Activated T-helper 1 cell treated with anti-CD3 and anti-CD28 coated beads, Interleukin-2, amount 50 U/mL, for 16 hours (primary cell): ENCODE measurements at places on chromosomes 4 and X.

- DNase-seq = no peak
Observed at GRCh38 chrX:30248854-30249253, 1.9 kb downstream of the MAGEB1 start.

- DNase-seq = no peak
Observed at GRCh38 chr4:962231-963208, 10.8 kb downstream of the DGKQ start.

DNA sequence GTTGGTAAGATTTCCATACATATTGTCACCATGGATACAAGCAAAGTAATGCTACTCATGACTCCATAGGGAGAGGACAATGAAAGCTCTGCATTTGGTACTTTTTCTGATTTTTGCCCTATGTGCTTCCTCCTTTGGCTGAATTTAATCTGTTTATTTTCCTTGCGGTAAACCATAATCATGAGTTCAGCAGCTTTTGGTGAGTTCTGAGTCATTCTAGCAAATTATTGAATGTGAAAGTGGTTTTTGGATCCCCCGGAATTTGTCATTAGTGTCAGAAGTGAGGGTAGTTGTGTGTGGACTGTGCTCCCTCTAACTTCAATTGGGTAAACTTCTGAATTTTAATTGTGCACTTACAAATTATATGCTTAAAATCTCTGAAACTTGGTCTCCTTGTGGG, 170.3 kb downstream of the MOSPD2 start:
- DNase-seq = no peak

- no peak for DNase-seq
Observed at GRCh38 chr4:62683799-62684566, 1483.9 kb downstream of the ADGRL3 start.

DNA sequence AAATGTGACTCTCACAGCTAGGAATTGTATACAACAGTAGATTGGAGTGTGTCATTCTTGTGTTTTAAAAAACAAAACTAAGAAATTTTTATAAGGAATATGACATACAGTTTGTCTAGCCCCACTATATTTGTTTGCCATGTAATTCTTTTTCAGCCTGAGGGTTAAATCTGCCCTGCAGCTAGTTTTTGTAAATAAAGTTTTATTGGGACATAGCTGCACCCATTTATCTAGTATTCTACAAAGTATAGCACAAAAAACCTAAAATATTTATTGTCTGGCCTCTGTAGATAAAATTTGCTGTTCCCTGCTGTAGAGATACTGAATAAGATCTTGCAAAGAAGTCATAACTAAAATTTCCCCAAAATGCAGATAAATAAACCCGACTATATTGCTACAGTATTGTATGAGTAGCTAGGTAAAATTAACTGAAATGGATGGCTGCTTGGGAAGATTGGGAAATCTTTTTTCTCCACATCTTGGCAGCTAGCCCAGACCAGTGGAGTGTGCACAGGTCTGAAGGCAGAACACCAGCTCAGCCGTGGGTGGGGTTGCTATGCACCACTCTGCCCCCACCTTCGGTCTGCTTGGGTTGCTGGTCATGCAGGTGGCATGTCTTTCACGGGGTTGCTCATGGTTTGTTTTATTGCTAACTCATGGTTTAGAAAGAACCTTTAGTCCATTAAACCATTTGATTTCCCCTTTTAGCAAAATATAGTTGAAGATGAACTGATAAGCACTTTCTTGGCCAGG, 127.9 kb downstream of the KLHL8 start:
- DNase-seq = no peak

- no peak for DNase-seq
Observed at GRCh38 chr4:102623622-102624021, 122.5 kb downstream of the NFKB1 start.

DNA sequence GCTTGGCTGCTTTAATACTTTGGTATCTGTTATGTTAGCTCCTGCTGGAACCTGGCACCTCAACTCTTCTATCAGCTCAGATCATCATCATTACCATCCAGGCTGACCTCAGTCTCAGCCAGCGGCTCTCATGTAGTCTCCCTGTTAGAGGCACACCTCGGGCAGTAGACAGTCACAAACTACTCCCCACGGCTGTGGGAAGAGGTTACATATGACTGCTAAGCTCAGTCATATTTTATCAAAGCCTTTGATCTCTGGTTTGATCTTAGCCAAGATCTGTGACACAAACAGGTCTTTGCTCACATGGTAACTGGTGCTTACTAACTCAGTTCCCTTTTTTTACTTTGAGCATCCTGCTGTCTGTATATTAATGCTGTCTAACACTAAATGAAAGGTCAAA, 384.9 kb downstream of the CENPC start:
- DNase-seq = no peak

- no peak for DNase-seq
Observed at GRCh38 chr4:54726907-54727306, 69.2 kb downstream of the KIT start.

DNA sequence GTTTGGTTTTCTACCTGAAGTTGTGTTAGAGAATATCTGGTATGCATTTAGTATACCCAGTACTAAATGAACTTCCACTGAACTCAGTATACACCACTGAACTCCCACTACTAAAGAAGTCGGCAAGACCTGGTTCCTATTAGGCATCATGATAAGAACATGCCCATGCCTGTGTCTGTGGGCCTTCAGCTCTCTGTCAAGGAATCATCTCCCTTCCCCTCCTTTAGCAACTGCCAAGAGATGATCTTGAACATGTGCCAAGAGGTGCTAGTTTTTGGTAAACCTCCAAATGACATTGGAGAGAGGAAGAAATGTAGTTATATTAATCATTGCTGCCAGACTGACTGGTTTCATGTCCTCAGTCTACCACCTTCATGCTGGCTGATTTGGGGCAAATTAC, 113.2 kb downstream of the ATP10D start:
- DNase-seq = no peak

GRCh38 chrX:91435395-91435794, 756 bp downstream of the PABPC5 start:
- no peak for DNase-seq

GRCh38 chrX:56762220-56762619, 33.2 kb downstream of the NBDY start:
- DNase-seq = no peak

GRCh38 chrX:118459494-118459893, 36.1 kb upstream of the DOCK11 start:
- no peak for DNase-seq

DNA sequence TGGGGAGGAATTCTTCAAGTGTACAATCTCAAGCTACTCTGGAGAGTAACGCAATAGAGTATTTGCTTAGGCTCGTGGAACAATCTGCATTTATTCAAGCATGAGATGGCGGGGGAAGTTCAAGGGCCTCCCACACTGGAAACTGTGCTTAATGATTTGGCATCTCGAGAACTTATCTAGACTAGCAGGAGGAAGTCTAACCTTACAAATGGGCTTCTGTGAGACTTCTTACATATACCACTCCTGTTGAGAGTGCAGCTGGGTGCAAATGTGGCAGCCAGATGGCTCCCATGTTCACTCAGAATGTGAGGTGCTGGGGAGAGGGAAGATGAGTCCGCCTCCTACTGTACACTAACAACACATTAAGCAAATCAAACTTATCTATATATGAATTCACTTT, 29.3 kb upstream of the PTPN13 start:
- DNase-seq = no peak

GRCh38 chr4:37389967-37390580, 145.5 kb downstream of the NWD2 start:
- DNase-seq = no peak

GRCh38 chr4:188930822-188931221, 791.6 kb downstream of the TRIML1 start:
- DNase-seq = no peak

DNA sequence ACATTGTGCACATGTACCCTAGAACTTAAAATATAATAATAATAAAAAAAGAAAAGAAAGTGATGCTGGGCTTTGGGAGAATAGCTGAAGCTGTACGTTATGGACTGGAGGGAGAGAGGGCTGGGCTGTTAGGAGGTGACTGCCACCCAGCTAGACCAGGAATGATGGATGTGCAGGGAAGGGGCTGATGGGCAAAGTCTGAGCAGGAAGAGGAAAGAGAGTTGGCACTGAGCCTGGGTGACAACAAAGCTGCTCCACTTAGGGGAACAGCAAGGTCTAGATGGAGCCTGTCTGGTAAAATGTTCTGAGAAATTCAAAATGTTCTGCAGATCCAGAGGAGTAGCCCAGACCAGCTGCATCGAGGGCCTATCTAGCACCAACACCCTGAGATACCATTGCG, 32.3 kb downstream of the MED28 start:
- DNase-seq = no peak

- DNase-seq = no peak
Observed at GRCh38 chr4:165810726-165811125, 62.3 kb upstream of the TLL1 start.

- DNase-seq = no peak
Observed at GRCh38 chrX:136711147-136711546, 63.2 kb downstream of the CD40LG start.

GRCh38 chrX:72120837-72121236, 10.9 kb downstream of the RTL5 start:
- no peak for DNase-seq

- no peak for DNase-seq
Observed at GRCh38 chr4:148495463-148495862, 53.2 kb upstream of the NR3C2 start.

DNA sequence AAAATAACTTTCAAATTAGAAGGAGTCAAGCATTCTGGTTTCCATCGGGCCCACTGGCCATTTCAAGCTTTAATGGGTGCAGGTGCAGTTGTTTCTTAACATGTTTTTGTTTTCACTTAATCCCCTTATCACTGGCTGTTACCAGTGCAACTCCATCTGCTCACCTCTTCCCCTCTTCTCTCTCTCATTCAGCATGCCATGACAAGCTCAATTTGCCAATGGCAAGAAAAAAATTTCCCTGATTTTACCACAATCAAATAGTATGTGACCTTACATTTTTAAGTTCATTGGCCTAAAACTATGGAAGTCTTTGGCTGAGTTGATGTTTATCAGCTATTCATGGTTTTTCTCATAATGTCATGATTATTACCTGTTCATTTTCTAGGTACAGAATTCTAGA, 299.1 kb upstream of the BMP3 start:
- no peak for DNase-seq

DNA sequence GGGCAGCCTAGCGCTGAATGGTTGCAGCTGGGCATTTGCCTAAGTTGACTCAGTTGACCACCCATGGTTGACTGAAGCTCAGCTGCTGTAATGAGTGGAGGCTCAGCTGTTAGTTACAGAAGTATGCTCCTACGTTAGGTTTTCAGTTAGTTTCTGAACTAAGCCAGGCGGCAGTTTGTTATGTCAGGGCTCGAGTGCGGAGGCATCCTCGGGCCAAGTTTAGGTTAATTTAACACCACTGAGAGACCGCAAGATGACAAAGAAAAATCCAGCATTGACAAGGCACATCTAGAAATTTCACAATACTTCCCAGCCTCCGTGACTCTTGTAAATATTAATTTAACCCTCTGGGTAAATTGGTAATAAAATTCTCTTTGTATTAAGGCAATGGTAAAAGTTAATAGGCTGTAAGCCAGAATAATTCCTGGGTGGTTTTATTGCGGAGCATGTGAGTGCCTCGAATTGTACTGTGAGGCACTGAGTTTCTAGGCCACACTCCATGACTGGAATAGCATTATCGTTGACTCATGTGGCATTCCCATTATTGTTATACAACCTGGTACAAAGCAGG, 33.1 kb upstream of the CDKN2AIP start:
- no peak for DNase-seq

DNA sequence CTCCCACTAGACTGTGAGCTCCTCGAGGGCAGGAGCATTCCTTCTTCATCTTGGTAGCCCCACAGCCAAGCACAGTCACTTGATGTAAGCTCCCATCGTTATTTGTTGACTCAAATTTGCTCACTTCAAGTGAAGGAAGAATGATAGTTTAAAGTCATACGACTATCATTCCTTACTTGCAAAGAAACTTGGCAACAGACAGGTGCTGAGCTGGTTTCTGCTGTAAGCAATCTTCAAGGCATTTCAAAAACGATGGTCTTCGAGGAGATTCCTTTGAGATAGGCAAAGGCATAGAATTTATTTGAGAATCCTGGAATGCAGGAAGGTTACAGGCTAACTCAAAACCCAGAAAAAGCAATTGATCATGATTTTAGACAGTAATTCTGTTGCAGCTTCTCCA, 64.8 kb downstream of the QDPR start:
- DNase-seq = no peak

GRCh38 chr4:17327591-17327990, 184.3 kb downstream of the QDPR start:
- no peak for DNase-seq

GRCh38 chr4:159445692-159446091, 342.8 kb downstream of the RAPGEF2 start:
- no peak for DNase-seq

DNA sequence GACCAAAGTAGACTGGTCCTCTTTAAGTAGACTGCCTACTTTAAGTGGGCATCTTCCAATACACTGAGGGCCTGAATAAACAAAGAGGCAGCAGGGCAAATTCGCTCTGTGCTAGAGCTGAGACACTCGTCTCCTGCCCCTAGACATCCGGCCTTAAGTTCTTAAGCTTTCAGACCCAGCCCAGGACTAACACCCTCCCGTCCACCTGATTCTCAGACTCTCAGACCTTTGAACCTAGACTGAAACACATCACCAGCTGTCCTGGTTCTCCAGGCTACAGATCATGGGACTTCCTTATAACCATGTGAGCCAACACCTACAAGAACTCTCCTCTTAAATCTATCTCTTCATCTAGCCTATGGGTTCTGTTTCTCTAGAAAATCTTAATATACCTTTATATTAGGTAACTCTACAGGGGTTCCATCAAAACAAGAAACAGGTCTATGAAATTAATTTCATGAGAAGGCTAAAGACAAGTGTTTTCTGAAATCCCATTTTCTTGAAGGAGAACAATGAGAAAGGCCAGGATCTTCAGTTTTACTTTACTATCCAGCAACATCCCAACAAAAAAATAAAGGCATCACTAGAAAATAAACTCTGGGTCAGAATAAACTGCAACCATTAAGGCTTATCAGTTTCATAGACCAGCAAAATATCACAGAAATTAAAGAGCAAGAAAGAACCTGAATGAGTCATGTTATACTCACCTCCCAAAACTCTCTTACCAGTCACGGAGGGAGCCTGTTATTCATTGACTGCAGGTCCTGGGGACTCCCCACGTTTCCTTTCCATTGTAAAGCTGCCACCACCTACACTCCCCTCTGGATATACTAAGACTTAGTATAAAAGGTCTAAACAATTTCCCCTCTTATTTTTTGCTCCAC, 14.8 kb downstream of the ADGRA3 start:
- DNase-seq = no peak

DNA sequence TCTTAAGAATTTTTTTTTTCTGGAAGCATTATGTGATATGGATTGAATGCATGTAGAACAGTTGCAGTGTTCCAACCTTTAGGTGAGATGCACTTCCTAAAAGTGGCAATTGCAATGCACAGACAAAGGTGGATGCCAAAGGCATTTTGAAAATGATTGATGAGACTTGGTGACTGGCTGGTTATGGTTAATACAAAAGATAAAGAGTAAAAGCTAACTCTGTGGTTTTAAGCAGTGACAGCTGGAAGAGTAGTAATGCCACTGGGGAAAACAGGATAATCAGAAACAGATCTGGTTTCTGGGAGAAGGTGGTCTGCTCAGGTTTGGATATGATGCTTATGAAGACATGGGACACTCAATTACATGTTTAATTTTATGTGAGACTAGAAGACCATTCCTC, 345.6 kb downstream of the RPA4 start:
- DNase-seq = no peak
